ENCODE measurements at places on chromosomes 2 and 18.

DNA sequence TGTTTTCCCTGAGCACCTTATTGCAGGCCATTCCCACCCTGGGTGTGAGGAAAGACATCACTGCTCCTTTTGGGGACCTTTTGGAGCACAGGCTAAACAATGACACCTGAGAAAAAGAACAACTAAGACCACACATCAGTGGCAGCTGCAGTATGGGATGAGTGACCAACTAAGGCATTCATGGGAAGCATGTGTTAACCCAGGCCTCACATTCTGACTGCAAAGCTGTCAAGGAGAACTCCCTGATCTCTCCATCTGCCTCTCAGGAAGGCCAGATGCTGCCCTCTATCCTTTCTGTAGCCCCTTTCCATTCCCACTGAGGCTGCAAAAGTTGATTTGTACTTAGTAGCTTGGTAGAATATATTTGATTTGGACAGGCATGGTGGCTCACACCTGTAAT, 277.7 kb upstream of the FBXO11 start:
- DNase-seq: no peak

GRCh38 chr2:231300020-231300721, 95.3 kb upstream of the B3GNT7 start:
- no peak for DNase-seq

DNA sequence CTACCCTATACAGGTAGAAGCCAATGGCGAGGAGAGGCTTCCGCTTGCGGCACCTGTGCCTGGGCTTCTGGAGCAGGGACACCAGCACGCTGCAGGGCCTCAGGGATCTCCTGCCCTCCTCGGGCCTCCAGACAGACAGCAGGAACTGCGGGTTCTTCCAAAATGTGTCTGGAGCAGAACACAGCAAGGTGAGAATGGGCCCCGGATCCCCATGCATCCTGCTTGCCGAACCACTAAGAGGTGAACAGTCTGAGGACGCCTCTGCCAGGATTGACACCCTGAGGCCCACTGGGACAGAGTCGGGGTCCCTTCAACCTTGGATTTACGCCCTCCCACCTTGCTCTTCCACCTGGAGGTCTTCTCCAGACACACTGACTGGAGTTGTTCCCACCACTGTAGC, 25.4 kb downstream of the CAPN14 start:
- no peak for DNase-seq

GRCh38 chr2:23492921-23493320, 107.9 kb downstream of the KLHL29 start:
- DNase-seq: no peak

DNA sequence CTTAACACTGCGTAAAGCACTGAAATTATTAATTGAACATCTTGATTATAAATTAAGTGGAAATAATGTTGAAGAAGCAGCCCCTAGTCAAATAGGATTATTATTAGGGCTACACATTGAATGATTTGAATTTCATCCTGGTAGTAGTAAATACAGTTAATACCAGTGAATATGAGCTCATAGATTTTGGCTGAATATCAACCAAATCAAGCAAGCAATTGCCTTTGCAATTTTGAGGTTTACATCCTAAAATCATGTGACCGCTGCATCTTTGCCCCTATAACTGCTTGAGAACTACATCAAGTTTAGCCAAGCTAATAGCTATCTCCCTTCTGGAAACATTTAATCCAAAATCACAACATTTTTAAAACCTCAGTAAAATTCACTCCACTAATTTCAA, 801.2 kb upstream of the PIK3C3 start:
- no peak for DNase-seq

DNA sequence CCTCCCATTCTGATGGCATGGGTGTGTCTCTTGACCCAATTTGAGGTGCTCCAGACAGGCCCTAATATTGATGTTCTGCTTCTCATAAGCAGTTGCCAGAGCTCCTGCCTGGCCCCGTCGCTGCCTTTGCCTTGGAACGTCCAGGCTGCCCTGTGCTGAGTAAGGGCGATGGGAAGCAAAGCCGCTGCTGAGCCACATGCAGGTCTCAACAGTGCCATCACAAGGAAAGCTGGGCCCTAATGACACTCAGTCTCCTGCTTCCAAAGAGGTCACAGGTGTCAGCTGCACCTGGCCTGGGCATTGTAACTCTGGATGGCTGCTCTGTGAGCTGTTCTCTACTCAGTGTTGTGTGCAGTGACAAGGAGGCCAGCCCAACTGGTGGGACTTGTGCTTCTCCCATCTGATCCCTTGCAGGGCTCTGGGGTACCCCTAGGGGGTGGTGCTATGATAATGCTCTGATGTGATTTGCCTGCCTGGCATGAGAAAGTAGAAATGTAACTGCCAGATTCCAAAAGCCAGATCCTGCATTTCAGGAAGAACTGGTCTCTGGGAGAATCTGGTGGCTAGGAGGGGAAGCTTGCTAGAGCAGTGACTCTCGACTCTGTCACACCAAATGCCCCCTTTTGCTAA, 8.7 kb downstream of the TTC39C start:
- DNase-seq: no peak
